ENCODE measurements at places on chromosomes 7 and 10. TPM values are rescaled to one million over a fixed set of nuclear protein-coding genes. Genes with fewer than 3 reads are reported as not detected.

GRCh38 chr10:68133523-68133922, 24.2 kb downstream of the MYPN start:
- H3K27ac ChIP-seq: no peak overlapping the region
- no peaks in the 10 kb centered on the region for H3K4me1 ChIP-seq
- no peaks in the 10 kb centered on the region for H3K27me3 ChIP-seq

DNA sequence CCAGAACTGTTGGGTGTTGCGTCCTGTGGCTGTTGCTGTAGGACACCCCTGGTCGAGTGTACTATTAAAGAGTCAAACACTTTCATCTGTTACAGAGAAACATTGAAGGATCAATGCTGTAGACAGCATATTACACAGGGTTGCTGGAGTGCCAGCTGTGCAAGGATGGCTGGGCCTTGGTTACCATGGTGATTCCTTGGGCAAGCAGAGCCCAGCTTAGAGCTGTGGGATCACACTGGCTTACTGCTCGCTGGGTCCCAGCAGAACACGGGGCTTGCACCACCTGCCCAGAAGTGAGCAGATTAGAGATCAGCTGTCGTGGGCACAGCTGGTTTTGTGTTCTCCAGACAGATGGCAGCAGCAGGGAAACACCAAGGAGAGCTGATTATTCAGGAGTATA, 76.0 kb downstream of the GPR141 start:
- H3K36me3 ChIP-seq: no peaks in the 10 kb centered on the region
- no peak overlapping the region for H3K4me3 ChIP-seq

- H3K27ac ChIP-seq: no peak overlapping the region
- no peaks in the 10 kb centered on the region for H3K27me3 ChIP-seq
- H3K4me3 ChIP-seq: no peak overlapping the region
- H3K36me3 ChIP-seq: no peaks in the 10 kb centered on the region
- no peaks in the 10 kb centered on the region for H3K4me1 ChIP-seq
These were observed 78.4 kb upstream of the MEOX2 start for GRCh38 chr7:15764851-15765382.

GRCh38 chr7:71988201-71988600, 423.9 kb downstream of the CALN1 start:
- no peaks in the 10 kb centered on the region for H3K36me3 ChIP-seq
- DNase-seq: no peak
- no peak overlapping the region for H3K4me3 ChIP-seq
- H3K27me3 ChIP-seq: no peaks in the 10 kb centered on the region
- no peak overlapping the region for H3K27ac ChIP-seq

DNA sequence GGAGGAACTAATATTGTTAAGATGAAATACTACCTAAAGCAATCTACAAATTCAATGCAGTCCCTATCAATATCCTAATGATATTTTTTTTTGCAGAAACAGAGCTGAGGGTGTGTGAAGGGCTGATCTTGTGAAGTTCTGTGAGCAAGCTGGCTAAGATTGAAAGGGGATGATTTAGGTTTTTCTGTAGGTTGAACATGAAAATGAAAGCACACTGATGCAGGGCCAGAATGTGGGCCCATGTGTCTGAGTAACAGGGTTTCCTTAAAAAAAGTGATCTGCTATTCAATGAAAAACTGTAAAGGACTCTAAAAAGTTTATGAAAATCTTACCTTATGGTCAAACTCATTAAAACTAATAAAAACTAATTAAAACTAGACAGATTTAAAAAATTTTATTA, 47.4 kb downstream of the GRB10 start:
- H3K27me3 ChIP-seq: no peaks in the 10 kb centered on the region
- H3K27ac ChIP-seq: no peak overlapping the region
- no peak for DNase-seq
- no peaks in the 10 kb centered on the region for H3K4me1 ChIP-seq
- H3K4me3 ChIP-seq: no peak overlapping the region

DNA sequence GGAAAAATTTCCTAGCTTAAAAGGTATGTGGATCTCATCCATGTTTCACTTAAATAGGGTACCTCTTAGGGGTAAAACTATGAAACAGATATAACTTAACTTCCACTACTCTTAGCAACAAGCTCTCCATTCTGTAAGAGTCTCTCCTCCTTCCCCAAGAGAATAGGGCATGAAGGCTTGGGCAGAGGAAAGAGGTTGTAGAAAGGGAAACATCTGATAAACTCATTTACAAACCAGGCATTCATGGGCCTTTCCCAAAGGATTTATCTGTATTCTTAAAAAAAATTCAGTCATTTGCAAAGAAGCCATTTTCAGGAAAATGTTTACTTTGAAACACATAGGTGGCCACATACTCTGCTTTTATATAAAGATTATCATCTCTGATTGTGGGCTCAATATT, 82.7 kb downstream of the SEMA3A start:
- no peak overlapping the region for H3K4me3 ChIP-seq
- H3K36me3 ChIP-seq: no peaks in the 10 kb centered on the region
- H3K27me3 ChIP-seq: no peaks in the 10 kb centered on the region
- no peak for DNase-seq
- no peak overlapping the region for H3K27ac ChIP-seq

DNA sequence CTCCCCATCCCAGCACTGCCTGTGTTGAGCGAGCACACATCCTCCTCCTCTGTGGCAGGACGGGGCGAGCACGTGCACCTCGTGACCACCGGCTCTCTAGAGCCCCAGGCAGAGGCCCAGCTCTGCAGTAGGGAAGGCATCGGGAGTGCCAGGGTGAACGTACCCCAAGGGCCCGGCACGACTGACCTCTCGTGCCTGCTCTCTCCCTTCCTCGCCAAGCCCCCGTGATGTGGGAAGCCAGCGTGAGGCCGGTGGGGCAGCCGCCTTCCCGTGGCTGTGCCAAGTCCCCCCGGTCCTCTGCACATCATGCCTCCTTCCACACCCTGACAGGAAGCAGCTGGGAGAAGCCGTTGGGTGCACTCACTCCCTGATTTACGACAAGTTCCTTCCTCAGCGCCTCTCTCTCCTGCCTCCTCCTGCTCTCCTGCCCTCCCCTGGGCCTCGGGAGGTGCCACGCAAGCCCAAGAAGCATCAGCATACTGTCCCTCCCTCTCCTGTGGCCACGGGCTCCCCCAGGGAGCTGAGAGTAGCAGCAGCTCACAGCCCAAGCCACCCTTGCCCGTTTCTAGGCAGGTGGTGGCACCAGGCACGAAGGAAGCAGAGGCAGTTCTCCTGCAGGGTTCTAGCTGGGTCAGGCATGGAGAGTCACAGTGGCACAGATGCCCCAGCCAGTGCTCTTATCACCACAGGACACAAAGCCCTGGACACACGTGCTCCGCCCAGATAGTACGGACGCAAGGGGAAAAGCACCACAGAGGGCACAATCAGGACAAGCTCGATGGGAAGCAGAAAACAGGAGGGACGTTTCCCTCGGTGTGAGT, 47.0 kb downstream of the AMZ1 start:
- no peak overlapping the region for H3K4me3 ChIP-seq
- no peaks in the 10 kb centered on the region for H3K4me1 ChIP-seq
- H3K27ac ChIP-seq: no peak overlapping the region

DNA sequence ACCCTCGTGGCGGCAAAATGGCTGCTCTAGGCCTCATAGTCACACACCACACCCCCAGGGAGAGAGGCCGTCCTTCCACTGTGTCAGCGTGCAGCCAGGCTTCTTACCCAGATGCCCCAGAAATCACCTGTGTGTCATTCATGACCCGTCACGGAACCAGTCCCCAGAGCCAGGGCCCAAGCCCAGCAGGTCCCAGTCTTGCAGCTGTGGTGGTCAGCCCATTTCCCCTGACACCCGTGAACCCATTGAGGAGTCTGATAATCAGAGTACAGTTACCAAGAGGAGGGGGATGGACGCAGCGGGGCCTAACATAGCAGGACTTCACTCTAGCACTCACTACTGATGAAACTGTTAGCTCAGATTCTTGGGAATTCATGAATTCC, 112.1 kb downstream of the ACTR3B start:
- DNase-seq: peak; percentile 69
- no peak overlapping the region for H3K27ac ChIP-seq
- H3K36me3 ChIP-seq: no peaks in the 10 kb centered on the region
- H3K4me1 ChIP-seq: no peaks in the 10 kb centered on the region

DNA sequence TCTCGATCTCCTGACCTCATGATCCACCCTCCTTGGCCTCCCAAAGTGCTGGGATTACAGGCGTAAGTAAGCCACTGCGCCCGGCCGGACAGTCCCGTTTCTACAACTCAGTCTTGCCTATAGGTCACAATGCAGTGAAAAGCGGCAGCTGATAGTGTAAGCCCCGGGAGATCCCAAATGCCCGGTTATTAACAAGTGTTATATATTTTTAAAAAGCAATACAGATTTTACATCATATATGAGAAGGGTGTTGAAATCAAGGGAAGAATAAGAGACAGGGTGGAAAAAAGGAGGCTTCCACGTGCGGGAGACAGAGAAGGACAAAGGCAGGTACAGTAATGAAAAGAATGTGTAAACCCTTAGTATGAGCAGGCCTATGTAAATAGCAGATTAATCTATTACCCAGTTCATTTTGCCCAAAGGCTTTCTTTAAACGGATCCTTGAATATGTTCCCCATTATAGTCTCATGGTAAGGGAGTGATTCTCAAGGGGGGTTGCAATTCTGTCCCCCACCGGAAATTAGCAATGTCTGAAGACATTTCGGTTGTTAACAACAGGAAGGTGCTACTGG, 170.8 kb downstream of the PDE1C start:
- H3K27ac ChIP-seq: no peak overlapping the region
- H3K4me1 ChIP-seq: no peaks in the 10 kb centered on the region
- H3K27me3 ChIP-seq: no peaks in the 10 kb centered on the region

DNA sequence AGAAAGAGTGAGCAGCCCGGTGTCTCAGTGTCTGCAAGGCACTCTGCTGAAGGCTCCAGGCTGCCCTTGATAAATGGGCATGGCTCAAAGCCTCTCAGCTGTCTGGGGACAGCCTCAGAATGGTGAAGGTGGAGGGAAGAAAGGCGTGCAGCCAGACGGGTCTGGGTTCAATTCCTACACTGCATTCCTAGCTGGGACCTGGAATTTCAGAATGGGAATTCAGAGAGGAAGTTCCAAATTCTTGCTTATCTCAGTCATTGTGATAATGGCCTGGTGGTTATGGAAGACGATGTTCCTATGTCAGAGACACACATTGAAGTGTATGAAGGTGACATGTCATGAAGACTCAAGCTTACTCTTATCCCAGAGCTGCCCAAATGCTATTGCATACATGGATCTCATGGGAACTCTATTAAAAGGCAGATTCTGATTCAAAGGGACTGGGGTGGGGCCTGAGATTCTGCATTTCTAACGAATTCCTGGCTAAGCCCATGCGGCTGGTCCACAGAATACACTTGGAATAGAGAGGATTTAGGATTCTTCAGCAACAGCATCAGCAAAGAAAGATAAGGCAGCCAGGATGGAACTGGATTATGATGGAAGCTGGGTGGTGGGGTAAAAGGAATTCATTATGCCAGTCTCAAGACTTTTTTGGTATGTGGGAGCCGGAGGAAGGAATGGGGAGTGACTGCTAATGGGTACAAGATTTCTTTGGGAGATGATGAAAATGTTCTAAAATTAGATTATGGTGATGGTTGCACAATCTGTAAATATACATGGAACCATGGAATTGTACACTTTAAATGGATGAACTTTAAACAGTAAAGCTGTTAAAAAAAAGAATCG, 82.6 kb upstream of the ZMIZ1 start:
- DNase-seq: no peak
- no peaks in the 10 kb centered on the region for H3K4me1 ChIP-seq
- no peaks in the 10 kb centered on the region for H3K27me3 ChIP-seq
- no peaks in the 10 kb centered on the region for H3K36me3 ChIP-seq

DNA sequence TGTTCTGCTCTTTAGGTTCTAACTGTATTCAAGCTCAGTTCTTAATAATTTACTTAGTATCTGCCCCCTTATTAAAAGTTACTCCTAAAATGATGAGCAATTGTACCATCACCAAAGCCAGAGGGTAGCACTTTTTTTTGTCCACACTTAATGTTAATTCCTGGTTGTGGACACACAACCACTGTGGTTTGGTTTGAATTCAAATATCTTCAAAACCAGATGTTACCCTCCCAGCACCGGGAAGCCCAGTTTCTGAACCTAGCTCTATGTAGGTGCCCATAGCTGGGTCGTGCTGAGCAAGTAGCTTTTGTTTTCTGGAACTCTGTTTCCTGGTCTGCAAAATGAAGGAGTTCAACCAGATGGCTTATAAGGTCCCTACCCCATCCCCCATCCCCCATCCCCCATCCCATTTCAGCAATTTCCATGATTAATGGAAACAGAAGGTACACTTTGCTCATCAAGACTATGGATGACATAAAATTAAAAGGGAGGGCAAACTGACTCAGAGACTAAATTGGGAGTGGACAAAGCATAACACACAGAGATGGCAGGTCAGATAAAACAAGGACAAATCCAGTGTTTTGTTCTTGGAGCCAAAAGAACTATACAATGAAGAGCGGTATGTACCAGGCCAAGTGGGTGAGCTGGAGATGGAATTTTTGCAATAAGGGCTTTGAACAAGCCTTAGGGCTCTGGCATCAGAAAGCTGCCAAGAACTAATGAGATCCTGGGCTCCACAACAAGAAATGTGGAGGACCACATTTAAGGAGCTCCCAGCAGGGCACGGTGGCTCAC, 56.7 kb downstream of the DLG5 start:
- H3K27me3 ChIP-seq: no peaks in the 10 kb centered on the region
- H3K4me3 ChIP-seq: no peak overlapping the region
- H3K4me1 ChIP-seq: no peaks in the 10 kb centered on the region
- no peaks in the 10 kb centered on the region for H3K36me3 ChIP-seq

DNA sequence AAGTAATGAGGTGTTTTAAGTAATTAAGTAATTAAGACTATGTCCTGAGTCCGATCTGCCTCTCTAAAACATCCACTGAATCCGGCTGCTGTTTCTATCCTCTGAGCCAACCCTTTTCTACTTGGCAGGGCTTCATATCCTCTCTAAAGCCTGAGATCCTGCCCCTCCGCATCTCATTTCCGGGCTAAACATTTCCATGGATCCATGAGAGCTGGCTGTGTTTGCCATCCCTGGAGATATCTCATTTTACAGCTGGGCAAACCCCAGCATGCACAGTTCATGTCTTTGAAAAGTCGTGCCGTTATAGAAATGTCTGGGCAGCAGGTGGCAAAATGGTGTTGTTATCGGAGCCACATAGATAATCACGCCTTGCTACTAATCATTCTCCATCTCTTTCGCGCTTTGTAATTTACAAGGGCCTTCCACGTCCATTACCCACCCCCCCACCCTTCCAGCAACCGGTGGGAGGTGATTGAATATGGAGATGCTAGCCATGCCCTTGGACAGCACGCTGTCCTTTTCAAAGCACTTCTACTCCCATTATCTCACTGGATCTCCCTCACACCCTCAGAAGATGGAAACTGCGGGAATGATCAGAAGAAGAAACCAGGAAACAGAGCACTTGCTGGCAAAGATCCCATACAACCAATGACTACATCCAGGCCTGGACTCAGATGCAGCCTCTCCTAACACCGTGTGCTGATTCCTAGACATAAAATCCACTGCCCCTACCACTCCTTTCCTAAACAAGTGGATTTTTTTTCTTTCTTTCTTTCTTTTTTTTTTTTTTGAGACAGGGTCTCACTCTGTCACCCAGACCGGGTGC, 1189.2 kb downstream of the TYW1 start:
- no peak overlapping the region for H3K27ac ChIP-seq
- no peak for DNase-seq
- H3K4me1 ChIP-seq: no peaks in the 10 kb centered on the region
- no peak overlapping the region for H3K4me3 ChIP-seq
- H3K36me3 ChIP-seq: no peaks in the 10 kb centered on the region

AGBL3 gene
- polyA plus RNA-seq: 3.7 TPM

ATXN7L1 gene
- 2.5 TPM for polyA plus RNA-seq

GRM3 gene
- not detected for polyA plus RNA-seq

NKX2-3 gene
- polyA plus RNA-seq: 0.50 TPM

NME8 gene
- not detected for polyA plus RNA-seq

Data from aorta (tissue), 5 donors.